ENCODE measurements at places on chromosomes 7 and 10.

- DNase-seq: no peak
Measured at GRCh38 chr10:69728335-69728870, 73.3 kb upstream of the COL13A1 start.

DNA sequence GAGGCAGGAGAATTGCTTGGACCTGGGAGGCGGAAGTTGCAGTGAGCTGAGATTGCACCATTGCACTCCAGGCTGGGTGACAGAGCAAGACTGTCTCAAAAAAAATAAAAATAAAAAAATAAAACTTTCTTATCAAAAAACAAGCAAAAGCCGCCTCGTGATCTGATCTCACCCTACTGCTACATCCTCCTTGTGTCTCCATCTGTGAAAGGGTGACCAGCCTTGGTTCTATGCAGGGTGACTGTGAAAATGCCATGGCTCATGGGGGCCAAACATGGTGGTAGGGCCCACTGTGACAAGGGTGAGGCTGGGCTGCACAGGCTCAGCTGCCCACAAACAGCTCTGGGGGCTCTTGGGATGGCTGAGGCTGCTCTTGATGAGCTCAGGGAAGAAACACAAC, 968 bp upstream of the OPN4 start:
- DNase-seq: no peak

DNA sequence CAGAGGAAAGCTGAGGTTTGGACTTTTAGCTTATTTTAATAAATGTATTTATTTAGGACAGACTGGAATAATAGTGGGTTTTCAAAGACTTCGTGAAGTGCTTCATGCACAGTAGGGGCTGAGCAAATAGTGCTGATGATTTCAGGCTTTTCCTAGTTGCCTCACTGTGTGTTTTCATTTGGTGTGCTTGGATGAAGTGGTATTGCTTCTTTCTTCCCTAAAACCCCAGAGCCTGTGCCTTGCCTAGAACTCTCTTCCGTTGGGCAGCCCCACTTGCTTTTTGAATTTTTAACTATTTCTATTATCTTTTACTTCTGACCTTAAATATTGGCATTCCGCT, 49.6 kb downstream of the ARID5B start:
- DNase-seq: no peak

DNA sequence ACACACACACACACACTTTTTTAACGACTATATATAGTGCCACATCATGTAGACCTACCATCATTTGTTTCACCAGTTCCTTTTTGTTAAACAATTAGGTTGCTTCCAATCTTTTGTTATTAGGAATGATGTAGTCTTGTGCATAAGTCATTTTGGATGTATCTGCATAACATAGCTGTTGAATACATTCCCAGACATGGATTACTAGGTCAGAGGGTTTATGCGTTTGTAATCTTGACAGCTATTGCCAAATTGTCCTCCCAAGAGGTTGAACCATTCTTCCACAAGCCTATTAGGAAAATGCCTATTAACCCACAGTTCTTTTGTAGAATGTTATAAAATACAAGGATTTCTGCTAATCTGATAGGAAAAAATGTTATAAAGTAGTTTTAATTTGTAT, 87.3 kb downstream of the PALS2 start:
- DNase-seq: no peak

Measured in left renal pelvis (tissue), 4 donors.